HEK293T (cell line): ENCODE measurements at places on chromosomes 2 and 18.

- DNase-seq = no peak
These were observed 345.0 kb upstream of the NRP2 start for GRCh38 chr2:205337274-205337673.

GRCh38 chr2:104944495-104944894 lies 90.6 kb downstream of the POU3F3 start:
- peak; percentile 38 for DNase-seq

DNA sequence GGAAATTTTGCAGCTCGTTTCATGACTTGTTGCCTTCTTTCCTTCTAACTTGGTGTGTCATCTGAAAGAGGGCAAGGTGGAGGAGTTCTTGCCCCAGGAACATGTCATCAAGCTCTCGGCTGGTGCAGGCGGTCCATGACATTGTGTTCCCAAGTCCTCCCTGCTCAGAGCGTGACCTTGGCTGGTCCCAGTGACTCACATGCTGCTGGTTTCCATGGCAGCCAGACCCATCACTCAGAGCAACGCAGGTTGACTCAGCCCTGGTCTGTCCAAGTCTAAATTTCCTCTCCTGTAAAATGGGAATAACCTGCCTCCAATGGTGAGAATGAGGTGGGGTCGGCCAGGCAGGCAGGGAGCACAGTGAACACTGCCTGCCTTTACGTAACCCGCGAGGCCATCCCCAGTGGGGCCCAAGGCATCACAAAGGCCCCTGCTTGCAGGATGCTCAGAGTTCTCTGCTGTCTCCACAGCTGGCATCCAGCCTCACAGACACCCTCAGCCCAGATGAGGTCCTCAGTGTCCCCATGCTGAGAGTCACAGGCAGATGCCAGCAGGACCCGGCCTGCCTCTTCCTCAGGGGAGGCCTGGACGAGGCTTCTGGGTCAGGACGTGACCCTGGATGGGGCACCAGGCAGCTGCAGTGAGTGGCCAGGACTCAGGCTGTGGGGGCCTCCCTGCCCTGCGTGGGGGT lies 143.7 kb downstream of the TPO start:
- DNase-seq = no peak

DNA sequence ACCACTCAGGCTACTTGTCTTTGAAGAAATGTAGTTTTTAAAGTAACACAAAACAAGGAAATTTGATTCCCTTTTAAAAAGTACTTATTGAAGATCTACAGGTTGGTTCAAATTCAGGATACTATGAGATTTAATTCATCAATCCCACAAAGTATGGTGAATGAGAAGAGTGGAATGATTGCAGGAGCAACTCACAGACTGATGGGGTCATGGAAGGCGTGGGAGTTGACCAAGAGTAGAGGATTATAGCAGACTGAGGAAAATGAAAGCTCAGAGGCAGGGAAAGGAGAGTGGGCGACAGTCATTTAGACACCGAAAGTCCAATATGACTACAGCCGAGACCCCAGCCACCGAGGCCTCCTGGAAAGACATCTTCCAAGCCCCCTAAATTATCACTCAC lies 12.5 kb upstream of the DAPL1 start:
- no peak for DNase-seq

DNA sequence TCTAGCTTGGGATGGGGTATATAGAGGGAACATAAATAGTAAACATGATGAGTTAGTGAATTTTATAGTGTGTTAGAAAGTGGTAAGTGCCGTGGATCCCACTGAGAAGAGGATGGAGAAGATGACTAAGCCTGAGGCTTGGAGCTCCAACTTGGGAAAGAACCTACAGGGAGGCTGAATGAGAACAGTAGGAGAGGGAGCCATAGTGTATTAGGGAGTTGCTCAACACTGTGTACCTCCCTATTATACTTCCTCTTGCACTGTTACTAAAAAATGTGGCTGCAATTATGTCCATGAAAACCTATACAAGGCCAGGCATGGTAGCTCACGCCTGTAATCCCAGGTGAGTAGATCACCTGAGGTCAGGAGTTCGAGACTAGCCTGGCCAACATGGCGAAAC lies 2.9 kb upstream of the SLC19A3 start:
- DNase-seq = no peak

DNA sequence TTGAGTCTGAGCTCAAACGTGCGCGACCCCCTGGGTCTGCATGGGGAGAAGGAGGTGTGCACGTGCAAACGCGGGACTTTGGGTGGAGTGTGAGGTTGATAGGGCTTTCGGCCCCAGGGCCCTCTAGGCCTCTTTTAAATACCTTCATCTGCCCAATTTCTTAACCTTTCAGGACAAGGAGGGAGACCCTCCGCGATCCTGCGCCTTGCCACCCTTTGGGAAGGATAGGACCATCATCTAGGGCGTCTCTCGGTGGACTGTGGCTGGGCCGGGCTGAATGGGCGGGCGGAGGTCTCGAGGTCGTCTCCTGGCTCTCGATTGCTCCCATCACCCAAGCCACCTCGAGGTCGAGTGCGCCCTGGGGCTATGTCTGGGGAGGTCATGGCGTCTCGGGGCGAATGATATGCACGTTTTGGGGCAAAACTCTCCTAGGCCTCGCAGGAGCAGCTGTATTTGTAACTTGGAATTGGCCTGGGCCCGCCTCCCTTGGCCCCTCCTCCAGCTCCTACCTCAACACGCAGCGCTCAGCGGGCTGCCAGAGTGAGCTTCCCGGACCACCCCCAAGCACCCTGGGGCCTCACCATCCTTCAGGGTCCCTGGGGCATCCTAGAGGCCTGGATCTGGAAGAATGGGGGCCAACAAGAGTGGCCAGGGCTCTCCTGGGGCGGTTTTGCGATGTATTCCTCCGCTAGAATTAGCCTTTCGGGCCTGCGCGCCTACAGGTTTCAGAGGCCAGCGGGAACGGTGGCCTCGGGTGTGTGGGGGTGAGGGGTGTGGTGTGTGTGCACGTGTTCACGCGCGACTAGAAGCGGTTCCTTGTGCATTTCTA lies 8.7 kb upstream of the SIX3 start:
- DNase-seq = no peak

- DNase-seq = no peak
These were observed 79.2 kb upstream of the PAPOLG start for GRCh38 chr2:60676706-60677330.

DNA sequence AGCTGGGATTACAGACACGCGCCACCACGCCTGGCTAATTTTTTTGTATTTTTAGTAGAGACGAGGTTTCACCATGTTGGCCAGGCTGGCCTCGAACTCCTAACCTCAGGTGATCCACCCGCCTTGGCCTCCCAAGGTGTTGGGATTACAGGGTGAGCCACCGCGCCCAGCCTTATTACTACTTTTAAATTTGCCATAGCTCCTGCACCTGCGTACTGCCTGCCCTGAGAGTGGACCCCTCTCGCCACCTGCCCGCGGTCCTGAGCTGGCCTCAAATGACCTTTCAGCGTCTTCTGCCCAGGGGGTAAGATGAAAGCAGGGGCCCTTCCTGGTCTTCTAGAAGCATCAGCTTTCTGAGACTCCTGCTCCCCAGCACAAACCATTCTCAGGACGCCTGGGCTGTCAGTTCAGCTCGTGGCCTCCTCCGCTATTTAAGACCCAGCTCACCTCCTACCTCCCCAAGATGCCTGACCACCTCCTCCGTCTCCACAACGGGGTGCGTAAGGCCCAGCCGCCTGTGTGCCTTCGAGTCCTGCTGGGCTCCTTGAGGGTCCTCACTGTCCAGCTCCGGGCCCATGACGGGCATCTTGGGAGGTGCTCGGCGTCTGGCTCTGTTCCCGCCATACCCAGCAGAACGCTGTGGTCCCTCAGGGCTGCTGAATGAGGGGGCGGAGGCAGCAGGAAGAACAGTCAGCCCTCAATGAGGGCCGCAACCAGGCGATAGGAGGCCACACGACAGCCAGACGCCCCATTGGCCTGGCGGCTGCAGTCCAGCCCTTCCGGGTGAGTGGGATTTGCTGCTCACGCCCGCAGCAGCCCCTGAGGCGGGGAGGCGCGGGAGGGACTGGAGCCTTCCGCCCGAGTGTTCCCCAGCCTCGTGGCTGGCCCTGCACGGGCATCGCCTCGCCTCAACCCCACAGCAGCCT lies 266.6 kb downstream of the TFCP2L1 start:
- no peak for DNase-seq

- no peak for DNase-seq
These were observed 55.2 kb downstream of the TMEM247 start for GRCh38 chr2:46534589-46534988.

DNA sequence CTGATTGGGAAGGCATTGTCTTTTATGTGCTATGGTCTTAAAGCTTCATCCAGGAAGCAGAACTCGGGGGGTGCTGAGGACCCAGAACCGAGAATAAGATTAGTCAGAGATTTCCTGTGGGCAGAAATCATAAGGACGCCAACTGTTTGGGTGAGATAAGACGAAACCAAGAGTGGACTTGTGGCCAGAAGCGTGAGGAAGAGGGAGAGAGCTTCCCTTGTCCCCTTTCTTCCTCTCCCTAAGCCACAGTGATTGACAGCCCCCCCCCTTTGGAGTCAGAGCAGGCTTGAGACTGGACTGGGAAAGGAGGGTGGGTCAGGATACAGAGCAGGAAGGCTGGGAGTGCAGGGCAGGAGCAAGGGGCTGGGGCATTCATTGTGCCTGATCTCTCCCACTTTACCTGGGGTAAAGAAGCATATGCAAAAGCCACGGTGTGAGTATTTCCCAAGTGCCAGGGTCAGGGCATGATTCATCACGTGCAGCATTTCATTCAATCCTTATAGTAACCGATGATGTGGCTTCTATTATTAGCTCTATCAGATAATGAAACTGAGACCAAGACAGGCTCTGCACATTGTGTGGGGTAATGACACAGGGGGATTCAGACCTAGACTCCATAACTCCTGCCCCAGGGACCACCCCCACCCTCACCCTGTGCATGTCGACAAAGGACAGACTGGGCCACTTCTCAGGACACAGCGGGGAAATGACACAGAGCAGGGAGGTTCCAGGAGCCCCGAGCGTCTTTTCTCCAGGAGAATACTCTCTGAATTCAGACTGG lies 3.0 kb upstream of the IL1RN start:
- DNase-seq = no peak

DNA sequence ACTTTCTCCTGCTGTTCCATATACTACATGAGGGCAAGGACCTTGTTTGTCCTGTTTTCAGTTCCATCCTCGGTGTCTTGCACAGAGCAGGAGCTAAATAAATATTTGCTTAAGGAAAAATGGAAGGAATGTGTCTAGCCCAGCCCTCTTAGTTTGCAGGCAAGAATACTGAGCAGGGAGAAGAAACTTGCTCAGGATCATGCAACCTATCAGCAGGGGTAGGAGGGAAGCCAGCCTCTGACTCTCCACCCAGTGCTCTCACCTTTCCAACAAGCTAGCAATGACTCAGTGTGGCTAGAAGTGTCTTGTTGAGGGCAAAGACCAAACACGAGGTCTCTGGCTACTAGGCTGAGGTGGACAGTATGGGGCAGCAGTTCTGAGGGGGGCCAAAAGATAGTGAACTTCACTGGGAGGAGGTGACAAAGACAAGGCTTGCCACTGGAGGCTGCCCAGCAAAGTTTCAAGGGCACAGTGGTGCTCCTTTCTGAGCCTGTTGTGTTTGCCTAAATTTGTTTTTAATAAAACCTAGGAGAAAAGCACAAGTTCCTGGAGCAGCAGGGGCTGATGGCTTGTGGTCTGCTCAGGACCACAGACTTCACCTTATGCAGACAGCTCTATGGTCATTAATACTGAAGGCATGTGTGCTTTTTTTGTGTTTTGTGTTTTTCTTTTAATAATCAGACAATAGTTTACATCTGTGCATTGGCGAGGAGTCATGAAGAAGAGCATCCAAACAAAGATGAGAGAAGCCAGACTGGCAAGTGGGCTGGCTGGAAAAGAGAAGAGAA lies 49.1 kb upstream of the CTAGE1 start:
- peak; percentile 6 for DNase-seq

GRCh38 chr18:34224423-34225217 lies at the start of gene NOL4:
Gene NOL4, minus strand, starts transcription at chr18:34224913. Its CDS starts 1,660 bp downstream, at chr18:34223253.
- peak; percentile 96 for DNase-seq

GRCh38 chr2:216242365-216242764 lies 129.9 kb downstream of the MARCHF4 start:
- DNase-seq = no peak

- no peak for DNase-seq
These were observed 216.2 kb downstream of the SETBP1 start for GRCh38 chr18:44896846-44897245.

DNA sequence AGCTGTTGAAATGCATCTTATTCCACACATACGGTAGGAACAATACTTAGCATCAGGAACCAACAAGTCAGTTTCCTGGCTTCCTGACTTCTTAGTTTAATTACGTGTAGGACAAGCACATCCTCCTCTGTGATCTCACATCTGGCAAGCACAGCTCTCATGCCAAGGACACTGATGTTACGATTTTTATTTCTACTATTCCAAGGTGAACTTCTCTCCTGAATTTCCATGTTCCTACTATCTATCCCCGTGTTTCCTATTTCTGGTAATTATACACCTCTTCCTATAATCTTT lies 374.0 kb downstream of the NCKAP5 start:
- no peak for DNase-seq

DNA sequence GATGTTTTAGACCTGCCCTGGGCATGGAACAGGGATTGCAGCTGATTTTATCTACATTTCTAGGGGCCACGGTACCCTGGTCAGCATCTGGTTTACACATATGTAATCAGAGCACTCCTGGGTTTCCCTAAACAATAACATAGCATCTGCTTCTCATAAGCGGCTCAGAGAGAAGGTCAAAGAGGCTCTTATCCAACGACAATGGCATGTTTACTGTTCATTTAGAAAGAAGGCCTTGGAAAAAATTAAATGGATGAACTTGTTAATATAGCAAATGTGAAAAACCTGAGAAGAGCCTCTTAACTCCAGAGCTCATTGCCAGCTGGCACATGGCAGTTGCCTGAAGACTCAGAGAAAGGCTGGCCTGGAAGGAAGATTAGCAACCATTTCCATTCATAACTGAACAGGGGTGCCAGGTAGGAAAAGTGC lies 202.8 kb upstream of the THUMPD2 start:
- no peak for DNase-seq

DNA sequence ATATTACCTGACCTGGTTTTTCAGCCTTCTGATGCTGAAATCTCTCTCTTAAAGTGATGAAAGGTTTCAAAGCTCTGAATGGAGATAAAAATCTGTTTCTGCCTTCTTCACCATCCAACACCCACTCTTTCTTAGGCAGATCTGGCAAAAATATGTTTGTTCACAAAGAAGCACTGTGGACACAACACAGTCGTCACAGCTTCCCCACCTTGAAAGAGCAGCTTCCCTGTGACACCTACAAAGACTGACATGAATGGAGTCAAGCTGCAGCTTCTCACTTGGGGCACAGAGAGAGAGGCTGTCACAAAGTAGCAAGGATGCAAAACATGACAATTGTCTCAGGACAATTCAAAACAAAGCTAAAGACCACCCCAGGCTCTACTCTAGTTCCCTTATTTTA lies 86.5 kb downstream of the ICOS start:
- DNase-seq = no peak

DNA sequence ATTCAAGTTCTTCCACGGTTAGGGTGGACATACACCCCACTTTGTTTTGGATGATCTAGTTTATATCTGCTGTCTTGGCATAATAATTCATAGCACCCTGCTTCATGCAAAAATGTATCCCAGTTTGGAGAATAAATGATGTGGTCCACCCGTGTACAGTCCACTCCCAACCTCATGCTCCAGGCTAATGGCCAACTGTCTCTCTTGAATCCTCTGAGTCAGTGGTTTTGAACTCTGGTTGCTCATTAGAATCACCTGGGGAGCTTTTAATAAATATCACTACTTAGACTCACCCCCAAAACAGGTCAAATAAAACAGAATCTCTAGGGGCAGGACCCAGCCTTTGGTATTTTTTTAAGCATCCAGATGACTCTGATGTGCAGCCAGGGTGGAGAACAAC lies 78.5 kb downstream of the SDC1 start:
- DNase-seq = no peak
